Ovary (tissue), 10 donors: ENCODE measurements at places on chromosomes 2 and 18. TPM values are rescaled to one million over a fixed set of nuclear protein-coding genes. Genes with fewer than 3 reads are reported as not detected.
A peak's percentile ranks its signal among the peaks of the same experiment; 100 is the strongest.

- no peak for DNase-seq
- H3K36me3 ChIP-seq, result no peaks in the 10 kb centered on the region
- no peaks in the 10 kb centered on the region for H3K4me1 ChIP-seq
- no peaks in the 10 kb centered on the region for H3K27me3 ChIP-seq
- no peak overlapping the region for H3K27ac ChIP-seq
Observed at GRCh38 chr2:200664770-200665494, 79.1 kb downstream of the AOX1 start.

GRCh38 chr2:39780825-39781600, 2.0 kb upstream of the THUMPD2 start:
- no peaks in the 10 kb centered on the region for H3K27me3 ChIP-seq
- no peaks in the 10 kb centered on the region for H3K36me3 ChIP-seq
- no peak for DNase-seq
- H3K27ac ChIP-seq, result peak overlapping the region; percentile 66
- peak overlapping the region; percentile 15 for H3K4me3 ChIP-seq

DNA sequence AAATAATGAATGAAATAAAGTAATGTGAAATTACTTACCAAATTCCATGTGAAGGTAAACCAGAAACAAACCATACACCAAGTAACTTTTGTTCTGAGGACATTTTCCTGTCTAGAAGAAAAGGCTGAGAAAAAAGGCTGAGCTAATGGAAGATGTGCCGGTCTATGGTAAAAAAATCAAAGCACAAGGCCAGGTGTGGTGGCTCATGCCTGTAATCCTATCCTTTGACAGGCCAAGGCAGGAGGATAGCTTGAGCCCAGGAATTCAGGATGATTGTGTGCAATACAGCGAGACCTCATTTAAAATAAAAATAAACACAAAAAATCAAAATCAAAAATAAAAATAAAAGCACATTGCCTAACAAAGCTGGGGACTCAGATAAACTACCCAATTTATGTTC, 6.7 kb downstream of the ORC4 start:
- H3K27me3 ChIP-seq, result no peaks in the 10 kb centered on the region
- no peak for DNase-seq
- H3K4me3 ChIP-seq, result no peak overlapping the region
- peaks cover 4% of the 10 kb centered on the region for H3K4me1 ChIP-seq
- H3K27ac ChIP-seq, result no peak overlapping the region

DNA sequence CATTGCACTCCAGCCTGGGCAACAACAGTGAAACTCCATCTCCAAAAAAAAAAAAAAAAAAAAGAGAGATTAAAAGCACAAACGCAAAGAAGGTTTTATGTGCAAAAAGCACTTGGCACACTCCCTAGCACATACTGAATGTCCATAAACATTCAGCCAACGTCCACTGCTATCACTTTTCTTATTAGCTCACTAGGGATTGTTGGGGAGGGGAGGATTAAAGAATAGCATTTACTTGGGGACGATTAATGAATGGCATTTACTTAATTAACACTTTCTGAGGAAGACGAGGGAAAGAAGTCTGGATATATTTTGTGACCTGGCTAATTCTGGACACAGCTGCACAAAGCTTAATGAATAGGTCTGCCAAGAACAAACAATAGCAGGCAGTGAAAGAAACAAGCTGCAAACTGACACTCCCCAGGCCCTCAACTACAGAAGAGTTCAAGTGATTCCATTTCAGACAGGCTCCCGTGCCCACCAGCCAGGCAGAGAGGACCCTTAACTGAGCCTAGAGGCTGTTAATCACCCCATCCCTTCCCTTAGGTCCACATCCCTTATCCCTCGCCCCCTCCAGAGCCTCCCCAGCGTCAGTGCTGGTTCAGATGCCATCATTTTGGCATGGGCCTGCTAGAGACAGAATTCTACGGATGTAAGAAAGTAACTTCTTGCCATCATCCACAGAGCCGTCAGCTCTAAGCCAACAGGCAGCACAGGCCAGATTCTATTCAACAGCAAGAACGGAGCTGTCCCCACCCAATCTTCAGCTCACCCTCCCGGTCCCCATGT, 7.4 kb downstream of the CYB5A start:
- peak overlapping the region; percentile 78 for H3K27ac ChIP-seq
- no peaks in the 10 kb centered on the region for H3K27me3 ChIP-seq
- no peaks in the 10 kb centered on the region for H3K36me3 ChIP-seq
- DNase-seq, result no peak

DNA sequence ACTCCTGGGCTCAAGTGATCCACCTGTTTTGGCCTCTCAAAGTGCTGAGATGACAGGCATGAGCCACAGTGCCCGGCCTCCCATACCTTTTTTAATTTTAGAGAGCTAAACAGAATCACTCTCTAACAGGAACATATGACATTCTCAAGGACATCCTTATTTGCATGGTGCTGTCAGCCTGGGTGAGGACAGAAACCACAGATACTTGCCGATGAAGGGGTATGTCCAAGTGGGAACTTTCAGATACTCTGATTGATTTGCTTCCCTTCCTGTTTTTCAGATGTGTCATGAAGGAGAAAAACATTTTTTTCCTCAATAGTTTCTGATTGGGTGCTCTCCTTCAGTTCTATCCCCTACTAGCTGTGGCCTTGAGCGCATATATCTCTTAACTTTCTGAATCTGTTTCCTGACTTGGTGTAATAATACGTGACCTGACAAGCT, 49.6 kb downstream of the MYO3B start:
- H3K27ac ChIP-seq, result no peak overlapping the region
- no peaks in the 10 kb centered on the region for H3K27me3 ChIP-seq
- DNase-seq, result no peak
- no peaks in the 10 kb centered on the region for H3K36me3 ChIP-seq
- no peaks in the 10 kb centered on the region for H3K4me1 ChIP-seq

DNA sequence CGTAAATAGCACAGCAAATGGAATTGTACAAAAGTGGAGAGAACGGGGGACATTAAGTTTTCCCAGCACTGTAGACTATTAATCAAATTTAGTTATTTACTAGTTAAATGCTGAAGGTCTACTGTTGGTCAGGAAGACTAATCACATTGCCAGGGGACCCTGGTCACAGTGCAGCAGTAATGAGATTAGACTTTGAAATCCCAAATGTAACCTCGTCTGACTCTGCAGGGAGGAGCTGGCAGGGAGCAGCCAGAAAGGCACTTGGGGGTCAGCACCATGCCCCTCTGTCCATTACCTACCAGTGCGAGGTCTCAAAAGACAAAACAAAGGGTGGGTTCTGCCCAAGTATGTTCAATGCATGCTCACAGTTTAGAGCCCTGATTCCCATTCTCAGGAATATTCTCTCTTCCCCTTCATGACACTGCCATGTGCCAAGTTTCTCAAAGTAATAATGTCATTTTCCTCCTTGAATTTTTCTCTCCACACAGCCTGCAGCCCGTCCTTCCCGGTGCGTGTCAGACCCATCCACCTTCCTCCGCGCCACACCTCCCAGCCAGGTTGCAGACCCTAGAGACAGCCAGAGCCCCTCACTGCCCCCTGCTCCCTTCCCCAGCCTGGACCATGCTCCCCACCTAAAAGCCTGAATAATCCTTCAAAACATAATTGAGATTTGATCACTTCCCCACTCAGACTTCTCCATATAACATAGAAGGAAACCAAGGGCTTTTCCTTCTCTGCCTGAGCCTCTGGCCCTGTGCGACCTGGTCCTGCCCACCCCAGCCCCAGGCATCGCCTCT, 52.5 kb downstream of the TMEM18 start:
- H3K36me3 ChIP-seq, result no peaks in the 10 kb centered on the region
- no peak overlapping the region for H3K4me3 ChIP-seq
- no peaks in the 10 kb centered on the region for H3K4me1 ChIP-seq
- DNase-seq, result no peak
- H3K27ac ChIP-seq, result no peak overlapping the region

DNA sequence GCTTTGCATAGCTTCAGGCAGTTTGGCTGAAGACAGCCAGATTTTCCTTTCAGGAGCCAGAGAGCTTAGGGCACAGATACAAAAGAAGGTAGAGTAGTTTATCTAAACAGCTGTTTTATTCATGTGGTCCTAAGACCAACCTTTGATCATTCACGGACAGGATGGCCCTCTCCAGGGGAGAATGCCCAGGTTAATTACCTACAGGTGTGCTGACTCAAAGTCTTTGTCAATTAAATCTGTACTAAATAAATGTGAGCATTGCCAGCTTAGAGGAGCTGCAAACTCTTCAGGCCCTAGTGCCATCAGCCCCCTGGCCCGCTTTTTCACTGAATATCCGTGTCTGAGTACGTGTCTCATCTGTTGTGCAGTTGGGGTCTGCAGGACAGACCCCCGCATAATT, 554.7 kb downstream of the NUP35 start:
- no peak overlapping the region for H3K4me3 ChIP-seq
- DNase-seq, result no peak
- H3K4me1 ChIP-seq, result no peaks in the 10 kb centered on the region

DNA sequence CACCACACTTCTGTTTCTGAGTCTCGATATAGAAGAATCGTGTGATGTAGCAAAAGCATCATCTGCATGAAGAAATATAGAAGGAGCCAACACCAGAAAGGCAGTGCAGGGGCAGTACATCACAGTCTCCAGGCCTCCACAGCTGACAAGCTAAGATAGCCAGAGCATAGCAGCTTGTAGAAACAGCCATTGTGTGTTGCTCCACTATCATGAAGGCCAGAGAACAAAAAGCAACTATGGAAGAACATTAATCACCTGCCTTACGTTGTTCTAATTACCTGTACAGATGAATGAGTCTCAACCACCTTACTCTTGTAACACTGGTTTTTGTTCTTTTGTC, 129.0 kb downstream of the RND3 start:
- H3K4me3 ChIP-seq, result no peak overlapping the region
- H3K27me3 ChIP-seq, result no peaks in the 10 kb centered on the region
- H3K4me1 ChIP-seq, result no peaks in the 10 kb centered on the region
- H3K27ac ChIP-seq, result no peak overlapping the region

GRCh38 chr18:57004366-57005121, 142.3 kb upstream of the BOD1L2 start:
- H3K4me1 ChIP-seq, result no peaks in the 10 kb centered on the region
- H3K4me3 ChIP-seq, result no peak overlapping the region
- H3K27me3 ChIP-seq, result no peaks in the 10 kb centered on the region
- DNase-seq, result no peak
- H3K36me3 ChIP-seq, result no peaks in the 10 kb centered on the region
- no peak overlapping the region for H3K27ac ChIP-seq

DNA sequence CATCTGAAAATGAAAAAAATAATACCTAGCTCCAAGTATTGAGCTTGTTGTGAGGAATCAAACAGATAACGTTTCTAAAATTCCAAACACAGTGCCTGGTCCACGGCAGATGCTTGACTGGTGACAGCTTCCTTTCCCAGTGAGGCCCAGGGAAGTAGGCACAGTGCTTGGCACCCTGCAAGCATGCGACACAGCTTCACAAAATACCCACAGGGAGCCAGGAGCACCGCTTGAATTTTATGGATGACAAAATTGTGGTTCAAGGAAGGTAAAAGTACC, 205.1 kb upstream of the TNP1 start:
- no peaks in the 10 kb centered on the region for H3K36me3 ChIP-seq
- no peak for DNase-seq
- peak overlapping the region; percentile 36 for H3K27ac ChIP-seq
- peaks cover 2% of the 10 kb centered on the region for H3K4me1 ChIP-seq

DNA sequence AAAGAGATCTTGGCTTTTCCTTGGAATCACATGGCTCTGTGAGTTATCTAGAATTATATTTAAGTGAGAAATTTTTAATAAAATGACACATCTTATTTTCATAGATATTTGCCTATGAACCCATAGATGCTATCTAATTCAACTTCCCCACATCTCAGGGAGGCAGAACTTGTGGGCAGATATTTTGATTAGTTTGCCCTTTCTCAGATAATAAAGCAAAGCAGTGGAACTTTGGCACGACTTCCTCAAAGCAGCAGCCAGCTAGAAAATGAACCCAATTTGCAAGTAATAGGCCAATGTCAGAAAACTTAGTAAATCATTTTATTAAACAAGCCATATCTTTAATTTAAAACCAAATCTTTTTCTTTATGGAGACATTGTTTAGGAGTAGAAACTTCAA, 32.7 kb downstream of the RAB27B start:
- no peaks in the 10 kb centered on the region for H3K4me1 ChIP-seq
- no peaks in the 10 kb centered on the region for H3K27me3 ChIP-seq
- DNase-seq, result no peak
- H3K4me3 ChIP-seq, result no peak overlapping the region

GRCh38 chr2:219538504-219538951, 5.1 kb downstream of the CHPF start:
- no peak overlapping the region for H3K4me3 ChIP-seq
- H3K4me1 ChIP-seq, result peaks cover 7% of the 10 kb centered on the region
- H3K36me3 ChIP-seq, result no peaks in the 10 kb centered on the region
- H3K27me3 ChIP-seq, result no peaks in the 10 kb centered on the region
- peak; percentile 50 for DNase-seq

DNA sequence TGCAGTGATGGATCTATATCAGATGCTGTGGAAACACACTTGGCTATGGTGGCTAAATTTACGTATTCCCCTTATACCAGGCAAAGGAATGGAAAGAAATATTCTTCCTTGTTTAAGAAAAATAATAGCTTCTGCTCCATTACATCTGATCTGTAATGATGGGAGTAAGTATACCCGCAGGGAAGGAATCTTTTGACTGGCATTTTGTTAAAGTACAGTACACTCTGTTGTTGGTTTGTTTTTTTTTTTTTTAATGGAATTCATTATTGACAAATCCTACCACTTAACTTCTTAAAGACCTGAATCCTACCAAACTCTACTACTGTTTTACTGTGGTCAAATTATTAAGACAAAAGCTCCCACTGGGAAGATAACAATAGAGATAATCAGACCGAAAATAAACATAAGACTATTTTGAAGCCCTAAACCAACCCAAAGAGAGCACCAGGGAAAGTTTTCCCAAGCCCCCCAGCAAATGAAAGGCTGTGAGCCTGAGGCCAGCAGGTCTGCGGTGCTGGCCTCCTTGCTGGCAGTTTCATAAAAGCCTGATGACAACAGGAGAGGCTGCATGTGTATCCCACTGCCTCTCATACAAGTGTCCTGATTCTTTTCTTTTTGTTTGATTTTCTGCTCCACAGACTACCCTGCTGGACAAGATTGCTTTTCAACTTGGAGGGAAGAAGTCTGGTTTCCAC, 101.0 kb downstream of the SLC25A12 start:
- H3K27ac ChIP-seq, result no peak overlapping the region
- no peaks in the 10 kb centered on the region for H3K27me3 ChIP-seq
- no peaks in the 10 kb centered on the region for H3K36me3 ChIP-seq
- H3K4me1 ChIP-seq, result no peaks in the 10 kb centered on the region
- DNase-seq, result no peak

DNA sequence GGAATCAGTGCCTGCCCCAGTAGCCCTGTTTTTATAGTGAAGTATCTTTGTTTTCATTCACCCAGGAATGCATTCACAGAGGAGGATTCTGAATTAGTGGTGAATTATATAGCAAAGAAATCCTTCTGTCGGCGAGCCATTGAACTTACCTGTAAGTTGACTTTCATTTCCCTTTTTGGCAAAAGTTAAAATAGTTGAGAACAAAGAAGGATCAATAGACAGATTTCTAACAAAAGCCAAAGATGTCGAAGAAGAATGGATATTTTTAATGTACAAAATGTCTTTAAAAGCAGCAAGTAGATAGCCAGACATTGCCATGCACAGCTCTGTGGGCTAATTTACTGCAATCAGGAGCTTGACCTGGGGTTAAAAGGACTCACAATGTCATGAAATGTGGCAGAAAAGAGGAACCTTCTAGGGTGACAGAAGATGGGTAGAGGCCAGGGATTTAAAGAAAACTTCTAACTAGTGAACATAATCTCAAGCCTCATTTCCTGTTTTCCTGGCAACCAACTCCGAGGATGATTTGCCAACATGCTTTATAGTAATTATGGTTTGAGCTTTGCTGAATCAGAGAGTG, 53.8 kb upstream of the TMEM87B start:
- peaks cover 3% of the 10 kb centered on the region for H3K27me3 ChIP-seq
- H3K27ac ChIP-seq, result no peak overlapping the region
- H3K36me3 ChIP-seq, result no peaks in the 10 kb centered on the region
- DNase-seq, result no peak
- peaks cover 2% of the 10 kb centered on the region for H3K4me1 ChIP-seq

RAPGEF4 gene
- total RNA-seq, result 11.2 TPM

RPRM gene
- total RNA-seq, result 23.4 TPM

SPDYA gene
- total RNA-seq, result 4.3 TPM
